ENCODE measurements at places on chromosomes 5 and 9.

DNA sequence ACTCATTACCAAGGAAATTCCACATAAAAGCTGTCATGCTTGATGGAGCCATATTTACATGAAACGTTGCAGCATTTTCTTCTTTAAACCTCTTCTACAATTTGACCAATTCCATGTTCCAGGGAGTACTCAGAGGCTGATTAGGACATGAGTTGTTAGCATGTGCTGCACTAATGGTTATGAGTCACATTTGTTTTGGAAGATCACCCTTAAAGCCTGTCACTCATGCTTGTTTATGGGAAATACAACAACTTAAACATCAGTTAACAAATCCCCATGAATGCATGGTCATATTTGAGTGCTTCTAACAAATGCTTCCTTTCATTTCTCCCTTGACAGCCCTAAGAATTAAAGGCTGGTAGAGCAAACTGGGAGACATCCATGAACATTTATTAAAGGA lies 156.1 kb downstream of the GHR start:
- DNase-seq, result no peak

GRCh38 chr9:134585021-134585561 lies 56.5 kb upstream of the COL5A1 start:
- DNase-seq, result no peak

- DNase-seq, result no peak
Observed at GRCh38 chr5:121299153-121299552, 552.5 kb upstream of the FTMT start.

DNA sequence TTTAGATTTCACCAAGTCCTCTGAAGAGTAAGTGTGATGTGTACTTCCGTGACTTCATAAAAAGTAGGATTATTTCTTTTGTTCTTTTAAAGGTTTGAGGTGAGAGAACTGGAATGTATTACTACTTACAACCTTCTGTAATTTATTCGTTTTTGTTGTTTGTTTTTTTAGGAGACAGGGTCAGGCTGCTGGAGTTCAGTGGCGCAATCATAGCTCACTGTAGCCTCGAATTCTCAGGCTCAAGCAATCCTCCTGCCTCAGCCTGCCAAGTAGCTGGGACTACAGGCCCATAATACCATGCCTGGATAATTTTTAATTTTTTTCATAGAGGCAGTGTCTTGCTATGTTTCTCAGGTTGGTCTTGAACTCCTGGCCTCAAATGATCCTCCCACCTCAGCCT lies 68.3 kb upstream of the RETREG1 start:
- DNase-seq, result no peak

DNA sequence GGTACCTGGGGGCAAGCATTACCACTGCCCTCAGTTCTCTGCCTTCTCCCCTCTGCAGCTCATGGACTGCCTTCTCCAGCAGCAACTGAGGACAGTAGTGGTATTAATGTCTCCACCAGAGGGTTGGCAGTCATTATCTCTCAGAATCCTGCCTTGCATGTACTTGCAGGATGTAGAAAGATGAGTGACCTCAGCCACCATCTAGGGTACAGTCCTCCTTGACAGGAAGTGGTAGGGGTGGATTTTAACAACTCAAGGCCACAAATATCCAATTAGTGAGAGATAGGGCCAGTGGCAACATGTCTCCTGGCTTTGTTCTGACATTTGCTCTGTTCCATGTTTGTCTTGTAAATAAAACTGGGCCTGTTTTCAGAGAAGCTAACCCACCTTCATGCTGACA lies 47.2 kb downstream of the F2R start:
- DNase-seq, result no peak

- DNase-seq, result no peak
Observed at GRCh38 chr5:20604992-20605391, 617.0 kb upstream of the CDH18 start.

DNA sequence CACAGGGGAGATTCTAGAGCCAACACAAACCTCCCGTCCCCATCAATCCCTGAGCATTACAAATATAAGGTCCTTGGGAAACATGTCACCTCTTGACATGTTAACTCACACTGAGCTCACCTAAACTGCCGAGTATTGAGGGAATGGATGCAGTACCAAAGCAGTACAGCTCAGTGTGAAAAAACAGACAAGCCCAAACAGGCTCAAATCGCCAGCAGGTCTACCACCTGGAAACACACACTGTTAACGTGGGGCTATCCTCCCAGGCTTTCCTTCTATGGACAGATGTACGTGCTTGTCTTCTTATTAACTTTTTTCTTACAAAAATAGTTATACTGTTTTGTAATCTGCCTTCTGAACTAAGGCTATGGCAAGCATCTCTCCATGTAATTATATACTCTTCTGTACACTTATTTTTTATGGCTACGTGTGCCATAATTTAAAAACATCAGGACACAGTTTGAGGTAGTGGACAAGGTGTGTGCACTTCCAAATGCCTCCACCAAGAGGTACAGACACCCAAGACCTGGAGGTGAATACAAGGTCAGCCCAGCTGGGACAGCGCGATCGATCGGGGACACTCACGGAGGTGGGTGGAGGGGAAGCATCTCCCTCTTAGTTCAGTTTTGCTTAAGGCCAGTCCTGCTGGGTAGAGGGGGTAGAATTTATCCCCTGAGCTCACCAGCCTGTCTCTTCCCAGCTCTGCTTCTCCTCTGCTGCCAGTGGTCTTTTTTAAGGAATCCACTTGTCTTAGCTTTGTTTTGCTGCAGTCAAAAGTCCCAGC lies 76.5 kb downstream of the DAP start:
- DNase-seq, result no peak

GRCh38 chr5:140882591-140882899 lies 621 bp downstream of the PCDHA13 start:
- DNase-seq, result no peak

GRCh38 chr5:94832685-94833084 lies 214.2 kb downstream of the SLF1 start:
- DNase-seq, result no peak

DNA sequence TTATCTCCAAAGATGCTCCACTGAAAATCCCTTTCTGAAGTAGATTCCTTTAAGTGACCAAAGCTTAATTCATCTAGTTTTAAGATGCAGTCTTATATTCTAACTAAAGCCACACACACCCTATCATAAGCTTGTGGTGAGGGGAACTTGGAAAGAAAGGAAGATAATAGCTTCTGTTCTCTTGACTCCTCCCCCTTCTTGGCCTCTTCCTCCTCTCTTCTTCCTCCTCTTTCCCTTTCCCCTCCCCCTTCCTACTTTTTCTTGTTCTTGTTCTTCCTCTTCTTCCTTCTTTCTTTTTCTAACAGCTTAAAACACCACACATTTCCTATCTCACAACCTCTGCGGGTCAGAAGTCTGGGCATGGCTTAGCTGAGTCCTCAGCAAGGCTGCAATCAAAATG lies 23.5 kb downstream of the IL7R start:
- no peak for DNase-seq

GRCh38 chr9:134058716-134059115 lies 9.1 kb downstream of the BRD3 start:
- DNase-seq, result no peak

DNA sequence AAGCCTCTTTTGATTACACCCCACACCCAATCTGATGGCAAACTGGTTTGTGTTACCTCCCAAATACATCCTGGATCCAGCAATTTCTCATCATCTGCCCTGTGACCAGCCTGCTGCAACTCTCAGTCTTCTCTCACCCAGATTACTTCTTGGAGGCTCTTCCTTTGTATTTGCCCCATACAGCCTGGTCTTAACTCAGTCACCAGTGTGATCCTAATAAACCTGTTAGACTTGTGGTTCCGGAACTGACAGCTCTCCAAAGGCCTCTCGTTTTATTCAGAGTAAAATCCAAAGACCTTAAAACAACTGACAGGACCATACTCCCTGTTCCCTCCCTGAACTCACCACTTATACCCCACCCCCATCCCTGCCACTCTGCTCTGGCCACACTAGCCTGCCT lies 228.2 kb upstream of the PAPPA start:
- DNase-seq, result no peak

GRCh38 chr5:68418201-68418600 lies 202.6 kb downstream of the PIK3R1 start:
- no peak for DNase-seq

DNA sequence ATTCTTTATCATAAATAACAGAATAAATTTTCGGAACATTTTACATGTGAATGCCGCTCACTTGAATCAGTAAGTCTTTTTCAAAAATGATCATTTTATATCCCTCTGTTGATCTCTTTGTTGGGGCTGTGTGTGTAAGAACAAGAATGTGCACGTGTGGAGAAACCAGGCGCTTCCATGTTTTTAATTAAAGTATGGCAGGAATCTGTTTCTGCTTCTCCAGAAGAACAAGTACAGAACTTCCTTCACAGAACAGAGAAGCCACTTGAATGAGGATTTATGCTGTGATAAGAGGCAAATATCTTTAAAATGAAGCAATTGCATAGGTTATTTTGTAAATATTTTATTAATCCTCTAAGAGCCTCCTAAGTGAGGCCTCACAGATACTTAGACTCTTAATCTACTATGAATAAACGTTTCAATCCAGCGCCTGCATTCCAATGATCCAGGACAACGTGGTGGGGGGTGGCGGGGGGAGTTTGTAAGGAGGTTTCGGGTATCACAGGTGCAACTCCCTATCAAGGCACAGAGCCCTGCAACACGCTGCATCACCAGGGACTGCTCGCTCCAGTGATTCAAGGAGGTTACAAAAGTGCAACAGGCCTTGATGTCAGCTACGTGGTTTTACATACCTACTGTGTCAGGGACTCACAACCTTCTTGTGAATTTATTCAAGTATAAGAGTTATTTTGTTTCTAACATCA lies 409.2 kb downstream of the BNC2 start:
- DNase-seq, result no peak

- no peak for DNase-seq
Observed at GRCh38 chr5:135236908-135237747, 161.9 kb downstream of the MACROH2A1 start.

DNA sequence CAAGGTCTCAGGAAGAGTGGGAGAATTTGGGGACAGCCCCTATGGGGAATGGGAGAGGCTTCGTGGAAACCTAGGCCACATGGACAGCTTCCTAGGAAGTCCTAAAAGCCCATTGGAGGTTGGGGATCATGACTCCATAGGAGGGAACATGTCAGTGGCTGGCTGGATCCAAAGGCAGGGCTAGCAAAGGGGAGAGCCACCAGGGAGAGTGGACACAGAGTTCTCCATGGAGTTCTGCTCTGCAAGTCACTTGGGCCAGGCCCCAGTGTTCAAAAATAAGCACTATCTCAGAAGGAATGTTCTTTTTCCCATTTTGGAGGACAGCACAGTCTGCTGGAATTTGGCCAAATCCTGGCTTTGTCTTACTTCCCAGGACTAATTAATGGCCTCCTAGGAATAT lies 140.6 kb upstream of the RAD23B start:
- no peak for DNase-seq

GRCh38 chr5:177085985-177086653 lies 596 bp upstream of the FGFR4 start:
- no peak for DNase-seq

DNA sequence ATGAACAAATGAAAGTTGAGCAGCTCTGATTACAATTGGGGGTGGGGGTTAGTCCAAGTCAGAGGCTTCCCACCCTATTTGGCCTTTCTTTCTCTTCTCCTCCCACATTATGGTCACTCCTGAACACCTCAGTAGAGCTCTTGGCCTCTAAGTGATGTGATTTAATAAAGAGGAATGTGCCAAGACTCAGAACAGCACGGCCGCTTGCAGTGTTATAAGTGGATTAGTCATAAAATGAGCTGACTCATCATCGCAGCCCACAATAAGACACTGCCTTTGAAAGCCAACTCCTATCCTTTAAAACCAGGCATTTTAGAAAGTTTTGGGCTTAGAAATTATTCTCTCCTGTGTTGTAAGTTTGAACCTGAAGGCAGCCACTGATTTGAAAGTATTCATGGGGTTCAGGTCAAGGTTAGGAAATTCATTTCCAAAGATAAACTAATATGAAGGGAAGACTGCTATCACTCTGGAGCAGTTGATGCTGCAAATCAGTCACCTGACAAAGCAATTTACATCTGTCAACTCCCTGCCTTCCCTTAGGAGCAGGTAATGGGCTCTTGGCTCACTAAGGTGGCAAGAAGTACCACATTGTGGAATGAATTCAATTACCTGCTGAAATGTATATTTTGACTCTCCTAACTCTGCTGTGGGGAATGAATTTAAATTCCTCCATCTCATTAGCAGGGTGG lies 283.6 kb upstream of the NMUR2 start:
- no peak for DNase-seq

- no peak for DNase-seq
Observed at GRCh38 chr5:158801268-158801667, 298.4 kb downstream of the EBF1 start.

DNA sequence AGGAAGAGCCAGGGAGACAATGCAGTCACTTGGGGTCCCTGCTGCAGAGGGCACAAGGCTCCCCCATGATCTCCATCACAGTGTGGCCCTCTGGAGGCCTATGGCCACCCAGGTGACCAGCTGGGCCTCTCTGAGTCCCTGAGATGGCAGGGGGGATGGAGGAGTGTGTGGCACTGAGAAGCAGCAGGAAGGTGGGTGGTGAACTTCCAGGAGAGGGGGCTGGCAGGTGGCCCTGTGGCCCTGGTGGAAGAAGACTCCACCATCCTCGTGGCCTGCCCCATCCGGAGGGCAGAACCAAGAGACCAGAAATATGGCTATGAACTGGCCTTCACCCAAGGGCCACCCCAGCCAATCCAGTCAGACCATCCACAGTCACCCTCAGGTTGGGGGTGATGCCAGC lies 31.7 kb upstream of the AFAP1L1 start:
- DNase-seq, result no peak

DNA sequence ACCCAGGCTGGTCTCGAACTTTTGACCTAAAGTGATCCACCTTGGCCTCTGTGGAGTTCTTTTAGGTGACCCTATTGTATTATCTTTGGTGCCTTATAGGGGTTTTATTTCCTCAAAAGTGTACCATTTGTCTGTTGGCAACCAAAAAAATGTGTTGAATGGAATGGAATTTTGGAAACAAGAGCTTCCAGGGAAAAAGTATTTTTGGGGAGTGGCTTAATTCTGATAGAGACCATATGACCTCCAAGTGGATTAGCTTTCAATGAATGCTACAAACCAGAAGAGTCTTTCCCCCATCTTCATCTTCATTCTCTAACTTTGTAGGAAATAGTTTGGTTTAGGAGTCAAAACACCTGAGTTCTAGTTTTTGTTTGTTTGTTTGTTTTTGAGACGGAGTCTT lies 3.4 kb upstream of the OGN start:
- DNase-seq, result no peak

DNA sequence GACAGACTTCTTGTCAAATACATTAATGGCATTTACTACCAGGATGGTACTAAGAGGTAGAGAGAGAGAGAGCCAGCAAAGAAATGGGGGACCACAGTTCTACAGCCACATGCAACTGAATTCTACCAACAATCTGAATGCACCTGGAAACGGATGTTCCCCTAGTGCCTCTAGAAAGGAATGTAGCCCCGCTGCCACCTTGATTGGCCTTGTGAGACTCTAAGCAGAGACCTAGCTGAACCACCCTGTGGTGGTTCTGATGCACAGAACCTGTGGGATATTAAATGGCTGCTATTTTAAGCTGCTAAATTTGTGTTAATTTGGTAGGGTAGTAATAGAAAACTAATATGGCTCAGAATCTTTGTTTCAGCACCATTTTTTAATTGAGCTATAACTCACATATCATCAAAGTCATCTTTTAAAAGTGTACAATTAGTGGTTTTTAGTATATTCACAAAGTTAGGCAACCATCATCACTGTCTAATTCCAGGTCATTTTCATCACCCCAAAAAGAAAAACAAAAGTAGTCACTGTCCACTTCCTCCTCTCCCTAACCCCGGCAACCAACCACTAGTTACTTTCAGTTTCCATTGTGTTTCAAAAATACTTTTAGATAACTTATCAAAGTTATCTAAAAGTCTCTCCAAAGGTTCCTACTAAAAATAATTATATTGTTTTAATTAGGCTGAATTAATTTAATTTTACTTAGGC lies 51.7 kb downstream of the CPLANE1 start:
- no peak for DNase-seq

- DNase-seq, result no peak
Observed at GRCh38 chr5:181187500-181188213, 17.3 kb downstream of the TRIM7 start.

Measured in effector memory CD4-positive, alpha-beta T cell (primary cell).